ENCODE measurements at places on chromosomes 7 and 10.

DNA sequence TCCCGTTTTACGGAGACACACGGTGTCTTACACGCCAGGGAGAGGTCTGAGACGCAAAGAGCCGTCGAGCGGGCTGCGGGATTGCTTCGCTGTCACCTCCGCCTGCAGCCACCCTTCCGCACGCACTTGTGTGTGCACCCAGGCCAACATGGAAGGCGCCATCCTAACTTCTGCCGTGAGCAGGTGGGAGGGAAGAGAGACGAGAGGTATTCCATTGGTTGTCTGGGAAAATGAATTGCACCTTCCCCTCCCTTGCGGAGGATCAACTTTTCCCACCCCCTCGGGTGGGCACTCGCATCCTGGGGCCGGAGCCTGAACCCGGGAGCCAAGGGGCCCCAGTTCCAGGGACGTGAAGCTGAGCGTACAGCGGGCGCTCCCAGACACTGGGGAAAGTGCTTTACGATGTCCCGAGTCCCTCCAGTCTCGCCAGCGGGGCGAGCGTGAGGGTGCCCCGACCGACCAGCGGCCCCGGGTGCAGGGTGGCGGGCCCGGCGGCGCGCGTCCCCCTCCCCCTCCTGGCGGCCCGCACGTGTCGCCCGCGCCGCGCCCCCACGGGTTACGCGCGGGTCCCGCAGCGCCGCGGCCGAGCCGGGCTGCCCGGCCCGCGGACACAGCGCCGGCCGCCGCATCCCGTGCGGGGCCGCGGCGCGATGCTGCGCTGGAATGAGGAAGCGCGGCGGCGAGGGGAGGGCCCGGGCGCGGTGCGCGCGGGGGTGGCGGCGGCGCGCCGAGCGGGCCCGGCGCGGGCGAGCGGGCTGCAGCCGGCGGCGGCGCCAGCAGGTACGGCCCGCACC, 984 bp upstream of the IKZF1 start:
- DNase-seq: no peak

GRCh38 chr7:71793251-71793650, 618.9 kb downstream of the CALN1 start:
- DNase-seq: no peak

DNA sequence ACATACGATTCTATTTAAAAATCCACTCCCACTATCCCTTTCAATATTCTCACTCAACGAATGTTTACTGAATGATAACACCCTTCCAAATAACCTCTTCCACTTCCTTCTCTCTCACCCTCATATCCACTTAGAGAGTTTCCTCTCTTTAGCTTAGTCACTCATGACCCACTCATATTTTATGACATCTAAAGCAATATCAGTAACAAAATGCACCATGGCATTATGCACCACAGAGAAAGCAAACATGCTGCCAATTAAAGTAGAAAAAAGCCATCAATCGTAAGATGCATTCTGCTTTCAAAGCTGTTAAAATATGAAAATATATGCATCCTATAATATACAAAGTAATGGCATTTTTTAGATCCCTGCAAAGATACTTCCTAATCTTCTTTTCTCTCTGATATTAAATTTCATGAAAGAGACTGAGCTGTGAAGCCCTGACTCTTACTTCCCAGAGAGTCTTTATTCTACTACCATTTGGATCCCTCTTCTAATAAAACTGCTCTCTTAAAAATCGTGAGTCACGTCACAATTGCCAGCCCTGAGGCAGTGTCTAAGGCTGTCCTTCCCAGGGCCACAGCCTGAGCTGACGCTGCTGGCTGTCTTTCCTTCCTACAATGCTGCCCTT, 283.0 kb upstream of the KLF6 start:
- DNase-seq: no peak

- no peak for DNase-seq
Measured at GRCh38 chr10:27225642-27226257, 14.8 kb downstream of the ACBD5 start.

DNA sequence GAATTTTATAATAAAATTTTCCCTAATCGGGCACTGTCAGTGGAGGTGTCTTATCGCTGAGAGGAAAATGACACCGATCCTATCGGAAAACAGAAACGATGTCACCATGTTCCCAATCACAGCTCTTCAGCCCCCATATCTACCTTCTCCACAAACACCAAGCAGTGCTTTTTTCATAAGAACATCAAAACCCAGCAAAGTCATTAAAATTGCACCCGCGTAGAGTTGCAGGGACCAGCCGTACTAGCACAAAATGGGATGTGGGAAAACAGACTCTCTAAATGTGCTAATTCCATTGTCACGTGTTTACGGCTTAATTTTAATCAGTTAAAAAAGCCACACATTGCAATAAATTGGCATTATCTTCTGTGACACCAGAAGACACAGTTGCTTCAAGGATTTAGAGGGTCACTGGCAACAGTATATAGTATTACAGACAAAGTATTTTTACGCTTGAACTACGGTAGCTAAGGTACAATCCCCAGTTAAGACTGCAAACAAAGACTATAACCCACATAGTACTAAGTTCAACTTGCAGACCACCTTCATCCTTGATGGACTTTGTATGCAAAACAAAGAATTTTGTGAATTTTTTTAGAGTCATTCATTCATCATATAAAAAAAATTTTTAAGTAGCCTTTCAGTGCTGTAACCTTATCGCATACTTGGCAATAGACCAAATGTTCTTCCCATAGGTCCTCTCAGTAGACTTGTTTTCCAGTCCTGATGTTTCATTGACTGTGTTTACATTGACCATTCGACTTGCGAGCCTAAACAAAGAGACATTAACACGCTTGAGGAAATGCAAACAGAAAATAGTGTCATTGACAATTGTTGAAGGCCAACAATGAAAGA, 116.0 kb downstream of the VTI1A start:
- DNase-seq: no peak
